Breast epithelium (tissue), 4 donors: ENCODE measurements at places on chromosomes 6 and 20. TPM values are rescaled to one million over a fixed set of nuclear protein-coding genes. Genes with fewer than 3 reads are reported as not detected.
A peak's percentile ranks its signal among the peaks of the same experiment; 100 is the strongest.

RHAG gene
- total RNA-seq, result not detected

ENPP3 gene
- 1.8 TPM for total RNA-seq

ADGRF1 gene
- total RNA-seq, result not detected

SLC17A2 gene
- not detected for total RNA-seq

TRIM40 gene
- not detected for total RNA-seq

MOCS1 gene
- total RNA-seq, result 78.9 TPM

BMP6 gene
- total RNA-seq, result 11.1 TPM

REPS1 gene
- total RNA-seq, result 66.5 TPM

FAM209B gene
- total RNA-seq, result not detected

BPIFB4 gene
- total RNA-seq, result not detected

DNA sequence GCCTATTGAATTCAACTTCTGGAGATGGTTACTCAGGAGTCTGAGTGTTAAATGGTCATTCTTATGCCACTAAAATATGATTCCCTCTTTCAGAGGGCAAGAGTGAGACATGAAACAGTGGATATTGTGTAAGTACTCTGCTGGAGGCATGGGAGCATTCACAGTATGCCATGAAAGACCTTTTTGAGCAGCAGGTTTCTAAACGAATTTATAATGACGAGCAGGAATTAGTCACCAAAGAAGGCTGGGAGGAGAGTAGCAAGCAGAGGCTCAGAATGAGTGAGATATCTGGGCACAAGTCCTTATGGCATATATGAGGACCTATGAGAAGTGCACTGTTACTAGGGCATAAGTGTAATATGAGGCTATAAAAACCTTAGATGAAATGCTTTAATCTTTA, 10.9 kb upstream of the MYB start:
- no peak overlapping the region for H3K27ac ChIP-seq
- DNase-seq, result no peak
- H3K27me3 ChIP-seq, result no peaks in the 10 kb centered on the region
- no peaks in the 10 kb centered on the region for H3K4me1 ChIP-seq
- no peak overlapping the region for H3K4me3 ChIP-seq

- DNase-seq, result no peak
- H3K27me3 ChIP-seq, result no peaks in the 10 kb centered on the region
- H3K4me1 ChIP-seq, result no peaks in the 10 kb centered on the region
- H3K4me3 ChIP-seq, result no peak overlapping the region
These were observed 24.5 kb downstream of the CD83 start for GRCh38 chr6:14142063-14142450.

GRCh38 chr20:5270603-5271002, 46.2 kb downstream of the PROKR2 start:
- H3K27ac ChIP-seq, result no peak overlapping the region
- no peaks in the 10 kb centered on the region for H3K36me3 ChIP-seq
- H3K4me1 ChIP-seq, result no peaks in the 10 kb centered on the region

DNA sequence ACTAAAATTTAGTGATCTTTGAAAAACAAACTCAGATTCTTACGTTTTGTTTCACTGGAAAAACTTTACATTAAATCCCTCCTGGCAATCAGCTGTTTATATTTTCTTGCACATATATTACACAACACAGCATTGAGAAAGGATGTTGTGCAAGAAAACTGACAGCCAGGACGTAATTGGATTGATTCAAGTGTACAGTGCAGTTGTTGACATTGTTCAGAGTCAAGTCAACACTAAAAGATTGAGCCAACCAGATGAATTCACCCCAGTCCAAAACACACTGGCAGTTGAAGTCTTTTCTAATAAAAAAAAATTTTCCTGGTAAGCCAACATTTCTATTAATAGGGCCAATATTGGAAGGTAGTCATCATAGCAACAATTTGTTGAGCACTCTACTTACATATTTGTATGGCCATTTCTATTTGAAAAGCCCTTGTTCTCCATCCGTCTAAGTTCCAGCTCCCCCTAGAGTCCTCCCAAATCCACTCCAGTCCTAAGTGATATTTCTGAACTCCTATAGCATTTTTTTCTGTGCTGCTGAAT, 20.9 kb upstream of the VNN1 start:
- H3K27ac ChIP-seq, result no peak overlapping the region
- no peaks in the 10 kb centered on the region for H3K27me3 ChIP-seq
- H3K36me3 ChIP-seq, result no peaks in the 10 kb centered on the region
- DNase-seq, result no peak
- H3K4me3 ChIP-seq, result no peak overlapping the region

GRCh38 chr6:143018955-143019354, 41.7 kb upstream of the AIG1 start:
- no peaks in the 10 kb centered on the region for H3K4me1 ChIP-seq
- H3K4me3 ChIP-seq, result no peak overlapping the region
- no peak for DNase-seq
- peaks cover 4% of the 10 kb centered on the region for H3K36me3 ChIP-seq
- H3K27ac ChIP-seq, result no peak overlapping the region

GRCh38 chr6:21764989-21765388, 171.4 kb downstream of the SOX4 start:
- DNase-seq, result no peak
- no peak overlapping the region for H3K27ac ChIP-seq
- H3K4me1 ChIP-seq, result no peaks in the 10 kb centered on the region
- no peaks in the 10 kb centered on the region for H3K36me3 ChIP-seq
- H3K27me3 ChIP-seq, result no peaks in the 10 kb centered on the region
- H3K4me3 ChIP-seq, result no peak overlapping the region

- no peaks in the 10 kb centered on the region for H3K36me3 ChIP-seq
- H3K27me3 ChIP-seq, result no peaks in the 10 kb centered on the region
- H3K27ac ChIP-seq, result no peak overlapping the region
- no peak for DNase-seq
These were observed 561.6 kb upstream of the CHD6 start for GRCh38 chr20:42179768-42180167.

GRCh38 chr20:61223121-61223520, 28.9 kb upstream of the CDH4 start:
- no peak for DNase-seq

- H3K27me3 ChIP-seq, result no peaks in the 10 kb centered on the region
- H3K4me1 ChIP-seq, result no peaks in the 10 kb centered on the region
- no peak overlapping the region for H3K4me3 ChIP-seq
- no peaks in the 10 kb centered on the region for H3K36me3 ChIP-seq
- no peak overlapping the region for H3K27ac ChIP-seq
These were observed 35.0 kb upstream of the DSN1 start for GRCh38 chr20:36808317-36809257.

DNA sequence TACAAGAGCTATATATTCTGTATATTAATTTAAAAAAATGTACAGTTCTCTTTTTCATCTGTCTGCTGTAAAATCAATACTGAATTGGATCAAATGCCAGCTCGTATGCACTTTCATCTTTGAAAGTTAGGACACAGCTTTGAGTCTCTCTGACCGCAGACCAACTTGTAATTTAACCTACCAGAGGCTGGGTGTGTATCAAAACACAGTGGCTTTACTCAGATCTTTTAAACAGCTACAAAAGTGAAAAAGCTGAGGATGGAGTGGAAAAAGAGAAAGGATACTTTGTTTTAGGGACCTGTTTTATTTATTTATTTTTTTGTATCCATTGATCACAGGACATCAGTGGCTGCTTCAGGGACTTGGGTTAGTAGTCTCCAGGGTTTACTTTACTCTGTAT, 44.1 kb downstream of the KIAA0408 start:
- no peak for DNase-seq
- no peaks in the 10 kb centered on the region for H3K27me3 ChIP-seq
- H3K4me3 ChIP-seq, result no peak overlapping the region
- H3K4me1 ChIP-seq, result no peaks in the 10 kb centered on the region
- no peaks in the 10 kb centered on the region for H3K36me3 ChIP-seq

- DNase-seq, result no peak
- H3K4me1 ChIP-seq, result peaks cover 17% of the 10 kb centered on the region
- peak overlapping the region; percentile 60 for H3K4me3 ChIP-seq
These were observed 590 bp downstream of the SLCO4A1 start for GRCh38 chr20:62642666-62643520.

GRCh38 chr6:162271922-162272321, 455.6 kb downstream of the PRKN start:
- H3K4me3 ChIP-seq, result no peak overlapping the region

GRCh38 chr20:2604506-2604835, 48.0 kb upstream of the NOP56 start:
- H3K36me3 ChIP-seq, result no peaks in the 10 kb centered on the region
- no peaks in the 10 kb centered on the region for H3K27me3 ChIP-seq
- H3K4me3 ChIP-seq, result no peak overlapping the region
- no peak for DNase-seq
- no peak overlapping the region for H3K27ac ChIP-seq
- no peaks in the 10 kb centered on the region for H3K4me1 ChIP-seq

GRCh38 chr6:40727271-40727670, 140.1 kb upstream of the LRFN2 start:
- H3K27ac ChIP-seq, result no peak overlapping the region
- no peak for DNase-seq
- no peaks in the 10 kb centered on the region for H3K4me1 ChIP-seq

DNA sequence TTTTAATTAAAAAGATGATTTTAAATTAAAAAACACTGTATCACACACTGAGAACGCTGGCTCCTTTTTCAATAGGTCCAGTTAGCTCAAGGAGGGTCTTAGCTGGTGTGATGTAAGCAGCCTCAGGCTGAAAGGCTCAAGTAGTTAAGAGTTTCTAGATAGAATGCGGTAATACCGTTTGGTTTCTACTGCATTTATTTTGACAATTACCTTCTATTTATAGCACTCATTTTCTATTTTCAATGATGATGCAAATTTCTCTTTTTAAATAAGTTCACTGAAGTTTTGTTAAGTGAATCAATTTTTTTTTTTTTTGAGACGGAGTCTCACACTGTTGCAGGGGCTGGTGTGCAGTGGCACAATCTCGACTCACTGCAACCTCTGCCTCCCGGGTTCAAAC, 87.1 kb downstream of the PREX1 start:
- no peak overlapping the region for H3K4me3 ChIP-seq
- no peaks in the 10 kb centered on the region for H3K36me3 ChIP-seq
- no peak overlapping the region for H3K27ac ChIP-seq
- no peaks in the 10 kb centered on the region for H3K4me1 ChIP-seq
- no peaks in the 10 kb centered on the region for H3K27me3 ChIP-seq

GRCh38 chr6:168943231-168943905, 310.3 kb downstream of the THBS2 start:
- no peak overlapping the region for H3K27ac ChIP-seq
- no peak overlapping the region for H3K4me3 ChIP-seq
- no peaks in the 10 kb centered on the region for H3K27me3 ChIP-seq
- no peaks in the 10 kb centered on the region for H3K36me3 ChIP-seq

DNA sequence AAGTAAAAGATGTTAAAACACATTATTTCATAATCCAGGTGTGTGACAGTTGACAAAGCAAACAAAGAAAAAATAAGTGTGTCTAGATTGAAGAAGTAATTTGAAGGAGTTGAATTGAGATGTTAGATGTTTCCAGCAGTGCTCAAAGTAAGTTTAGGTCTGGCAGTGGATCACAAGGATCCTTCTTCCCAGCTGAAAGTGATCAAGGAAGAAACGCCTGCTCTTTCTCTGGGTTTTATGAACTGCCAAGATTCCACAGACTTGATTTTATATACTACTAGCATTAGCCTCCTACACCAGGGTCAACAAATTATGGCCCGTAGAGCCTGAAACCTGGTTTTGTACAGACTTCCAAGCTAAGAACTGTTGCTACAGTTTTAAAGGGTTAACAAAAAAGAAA, 30.3 kb downstream of the STX7 start:
- H3K27ac ChIP-seq, result no peak overlapping the region
- H3K36me3 ChIP-seq, result no peaks in the 10 kb centered on the region
- no peaks in the 10 kb centered on the region for H3K27me3 ChIP-seq
- DNase-seq, result no peak
- no peaks in the 10 kb centered on the region for H3K4me1 ChIP-seq

- no peaks in the 10 kb centered on the region for H3K27me3 ChIP-seq
- H3K4me3 ChIP-seq, result no peak overlapping the region
- no peaks in the 10 kb centered on the region for H3K36me3 ChIP-seq
- H3K4me1 ChIP-seq, result no peaks in the 10 kb centered on the region
- no peak for DNase-seq
- H3K27ac ChIP-seq, result no peak overlapping the region
These were observed 118.2 kb downstream of the TTLL2 start for GRCh38 chr6:167442796-167443680.

DNA sequence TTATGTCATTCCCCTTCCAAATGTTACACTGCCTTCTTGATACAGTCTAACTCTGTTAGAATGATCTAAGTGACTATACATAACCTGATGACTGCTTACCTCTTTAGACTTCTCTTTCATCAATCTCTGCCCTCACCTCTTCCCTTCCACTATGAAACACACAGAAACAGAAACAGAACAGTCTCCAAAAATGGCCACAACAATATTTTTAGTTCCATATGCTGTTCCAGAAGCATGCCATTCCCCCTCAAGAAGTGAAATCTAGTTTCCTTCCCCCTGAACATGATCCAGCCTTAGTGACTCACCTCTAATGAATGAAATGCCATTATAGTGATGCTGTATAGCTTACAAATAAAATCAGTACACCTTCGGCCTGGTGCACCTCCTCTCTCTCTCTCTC, 229.3 kb upstream of the TENT5A start:
- H3K36me3 ChIP-seq, result no peaks in the 10 kb centered on the region
- no peak overlapping the region for H3K4me3 ChIP-seq
- no peak overlapping the region for H3K27ac ChIP-seq
- DNase-seq, result no peak
- H3K27me3 ChIP-seq, result no peaks in the 10 kb centered on the region

DNA sequence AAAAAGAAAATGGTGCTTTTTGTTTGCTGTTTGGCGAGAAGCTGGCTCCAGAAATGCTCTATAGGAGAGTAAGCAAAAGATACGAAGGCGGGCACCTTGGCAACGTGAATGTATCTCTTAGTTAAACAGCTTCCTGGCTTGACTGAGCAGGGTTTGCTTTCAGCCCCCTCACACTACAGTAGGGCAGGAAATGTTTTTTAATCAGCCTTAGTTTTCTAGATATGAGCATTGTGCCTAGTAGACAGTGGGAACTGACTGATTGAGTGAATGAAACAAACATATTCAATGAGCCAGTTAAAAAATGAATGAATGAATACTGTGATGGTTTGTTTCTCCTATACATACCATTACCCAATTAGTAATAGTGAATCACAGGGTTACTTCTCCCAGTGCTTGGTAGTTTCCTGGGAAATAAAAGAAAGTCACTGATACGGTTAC, 19.9 kb downstream of the CAP2 start:
- H3K4me3 ChIP-seq, result no peak overlapping the region
- no peaks in the 10 kb centered on the region for H3K4me1 ChIP-seq
- H3K27me3 ChIP-seq, result no peaks in the 10 kb centered on the region
- no peak overlapping the region for H3K27ac ChIP-seq

GRCh38 chr20:4082406-4083097, 67.2 kb upstream of the RNF24 start:
- no peak overlapping the region for H3K4me3 ChIP-seq
- H3K27me3 ChIP-seq, result no peaks in the 10 kb centered on the region
- DNase-seq, result peak; percentile 37
- H3K27ac ChIP-seq, result peak overlapping the region; percentile 81
- no peaks in the 10 kb centered on the region for H3K36me3 ChIP-seq
